Activated T-cell treated with anti-CD3 and anti-CD28 coated beads for 1 hour (primary cell): ENCODE measurements at places on chromosomes 16 and 17.

- DNase-seq, result no peak
Measured at GRCh38 chr17:22202702-22203101, 510.4 kb downstream of the KCNJ18 start.

GRCh38 chr17:55582897-55583296 is 71.6 kb upstream of the SMIM36 start:
- no peak for DNase-seq

DNA sequence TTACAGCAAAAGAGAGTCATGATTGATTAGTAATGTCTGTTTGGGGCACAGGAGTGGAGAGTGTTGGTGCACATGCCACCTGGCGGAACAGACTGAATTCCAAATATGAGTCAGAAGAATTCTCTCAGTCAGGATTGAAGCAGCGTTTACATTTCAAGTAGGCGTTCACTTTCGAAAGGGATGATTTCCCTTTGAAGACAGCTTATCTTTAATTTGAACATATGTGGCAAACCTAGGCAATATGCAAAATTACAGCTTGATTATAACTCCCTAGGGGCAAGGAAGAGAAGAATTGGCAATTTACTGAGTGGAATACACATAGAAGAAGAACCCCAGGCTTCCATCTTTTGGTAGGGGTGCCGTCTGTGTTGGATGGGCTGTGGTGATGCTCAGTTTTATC is 235.8 kb downstream of the HAPSTR1 start:
- no peak for DNase-seq

- no peak for DNase-seq
Measured at GRCh38 chr17:62778990-62779681, 29.0 kb downstream of the MARCHF10 start.

DNA sequence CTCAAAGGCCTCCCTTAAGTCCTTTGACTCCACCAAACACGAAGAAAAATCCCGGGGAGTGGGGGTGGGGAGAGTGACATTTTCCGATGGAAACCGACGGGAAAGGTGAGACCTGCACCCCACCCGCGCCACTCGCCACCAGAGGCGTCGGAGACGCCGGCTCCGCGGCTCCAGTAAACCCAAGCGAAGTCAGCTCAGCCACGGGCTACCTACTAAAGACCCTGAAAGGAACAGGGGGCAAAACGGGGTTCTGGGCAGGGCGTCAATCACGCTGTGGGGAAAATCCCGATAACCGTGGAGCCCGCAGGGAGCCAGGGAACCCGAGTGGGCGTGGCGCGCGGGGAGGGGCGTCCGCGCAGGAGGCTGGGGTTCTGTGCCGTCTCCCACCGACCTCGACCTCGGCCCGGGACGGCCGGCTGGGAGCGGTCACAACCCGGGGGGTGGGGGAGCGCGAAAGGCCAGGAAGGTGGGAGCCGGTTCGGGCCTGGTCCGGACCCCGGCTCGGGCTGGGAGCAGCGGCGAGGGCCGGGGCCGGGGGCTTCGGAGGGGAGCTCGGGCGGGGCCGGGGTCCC is 565 bp downstream of the WDR45B start:
- DNase-seq, result peak; percentile 36

DNA sequence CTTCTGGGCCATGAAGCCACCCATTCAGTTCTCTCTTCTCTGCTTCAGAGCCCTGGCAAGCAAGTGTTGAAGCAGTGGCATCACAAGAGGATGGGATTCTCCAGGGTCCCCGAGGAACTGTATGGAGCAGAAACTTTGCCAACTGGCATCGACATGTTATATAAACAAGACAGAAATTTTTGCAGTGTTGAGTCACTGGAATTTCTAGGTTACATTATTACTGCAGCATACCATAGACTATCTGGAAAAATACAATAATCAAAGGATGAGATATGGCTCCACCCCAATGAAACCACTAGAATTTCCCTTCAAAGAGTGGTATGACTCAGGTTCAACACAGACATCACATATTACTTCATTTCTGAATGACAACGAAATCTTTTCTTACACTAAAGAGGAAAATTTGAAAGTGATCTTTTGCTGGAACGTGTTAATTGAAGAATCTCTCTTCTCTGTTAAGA is 343.0 kb upstream of the DYNLRB2 start:
- DNase-seq, result no peak

GRCh38 chr16:63200940-63201339 is 1164.7 kb upstream of the CDH8 start:
- DNase-seq, result no peak

GRCh38 chr17:32899236-32900013 is 22.5 kb upstream of the MYO1D start:
- no peak for DNase-seq

DNA sequence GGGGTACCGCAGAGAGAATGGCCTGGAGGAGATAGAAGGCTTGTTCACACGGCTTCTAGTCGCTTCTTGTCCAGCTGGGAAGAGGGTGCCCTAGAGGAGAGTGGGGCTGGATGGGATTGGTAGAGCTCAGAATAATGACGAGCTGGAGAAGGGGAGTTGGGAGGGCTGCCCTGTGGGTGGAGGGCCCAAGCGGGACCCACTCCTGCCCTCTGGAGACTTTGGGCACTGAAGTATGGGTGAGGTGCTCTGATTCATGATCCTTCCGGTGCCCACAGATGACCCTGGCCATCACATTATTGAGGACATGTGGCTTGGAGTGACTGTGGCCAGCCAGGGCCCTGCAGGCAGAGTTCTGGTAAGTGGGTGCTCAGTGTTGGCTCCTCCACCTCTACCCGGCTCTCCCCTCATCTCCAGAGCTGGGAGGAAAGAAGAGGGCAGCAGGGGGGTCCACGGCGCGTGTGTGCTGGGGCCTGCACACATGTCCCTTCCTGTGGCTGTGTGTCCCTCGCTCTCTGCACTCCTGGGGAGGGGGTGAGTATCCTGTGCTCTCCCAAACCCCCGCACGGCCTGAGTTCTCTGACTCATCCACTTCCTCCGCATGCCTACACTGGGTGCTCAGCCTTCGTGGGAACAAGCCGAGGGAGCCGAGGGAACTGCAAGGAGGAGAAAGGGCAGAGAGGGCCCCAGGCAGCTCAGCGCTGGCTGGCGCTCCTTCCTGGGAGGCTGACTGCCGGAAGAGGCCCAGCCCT is 8.5 kb downstream of the ITGA3 start:
- no peak for DNase-seq

DNA sequence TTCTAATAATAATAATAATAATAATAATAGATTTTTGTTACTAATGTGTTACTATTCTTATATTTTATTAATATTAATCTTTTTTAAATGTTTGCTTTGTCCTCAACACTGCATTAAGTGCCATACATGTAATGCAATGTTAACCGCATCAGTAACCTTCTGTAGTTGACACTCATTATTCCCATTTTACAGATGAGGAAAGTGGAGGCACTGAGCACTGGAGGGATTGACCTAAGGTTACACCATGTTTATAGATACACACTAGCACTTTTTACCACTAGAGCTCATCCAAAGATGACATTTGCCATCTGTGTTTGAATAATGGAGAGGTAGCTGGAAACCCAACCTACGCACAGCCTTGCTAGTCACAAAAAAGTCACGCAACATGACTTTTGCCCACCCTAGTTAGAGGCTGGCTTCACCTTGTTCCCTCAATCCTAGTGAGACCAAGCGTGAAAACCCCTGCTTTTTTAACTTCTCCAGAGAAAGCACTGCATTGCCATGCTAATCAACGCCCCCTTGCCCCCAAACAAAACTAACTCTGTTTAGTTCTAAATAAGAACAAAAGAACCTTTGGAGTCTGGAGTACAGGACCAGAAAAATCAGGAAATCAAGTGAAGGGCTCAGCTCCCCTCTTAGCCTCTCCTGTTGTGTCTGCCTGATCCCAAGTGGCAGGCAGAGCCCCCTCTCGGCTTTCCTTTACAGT is 2.3 kb downstream of the ARSG start:
- DNase-seq, result no peak

- no peak for DNase-seq
Measured at GRCh38 chr17:27518545-27519521, 62.6 kb downstream of the KSR1 start.

DNA sequence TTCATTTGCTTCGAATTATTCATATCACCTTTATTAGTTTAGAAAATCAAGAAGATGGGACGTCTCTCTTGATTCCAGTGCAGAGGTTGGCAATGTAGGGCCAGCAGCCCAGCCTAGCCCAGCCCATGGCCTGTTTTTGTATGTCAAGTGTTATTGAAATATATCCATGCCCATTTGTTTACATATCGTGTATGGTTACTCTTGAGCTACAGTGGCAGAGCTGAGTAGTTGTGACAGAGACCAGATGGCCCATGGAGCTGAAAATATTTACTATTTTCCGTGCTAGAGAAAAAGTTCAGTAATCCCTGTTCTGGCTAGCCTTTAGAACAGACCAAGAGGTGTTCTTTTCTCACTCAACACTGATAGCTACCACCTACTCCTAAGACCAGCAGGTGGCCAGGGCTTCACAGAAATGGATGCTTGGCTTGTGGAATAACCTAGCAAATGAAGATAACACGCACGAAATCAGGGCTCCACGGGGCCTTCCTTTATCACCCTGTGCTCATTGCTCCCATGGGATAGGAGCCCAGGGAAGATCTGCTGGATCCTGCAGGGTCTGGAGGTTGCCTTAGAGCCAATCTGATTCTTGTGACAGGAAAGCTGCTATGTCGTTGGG is 123.2 kb upstream of the ANKFN1 start:
- no peak for DNase-seq

DNA sequence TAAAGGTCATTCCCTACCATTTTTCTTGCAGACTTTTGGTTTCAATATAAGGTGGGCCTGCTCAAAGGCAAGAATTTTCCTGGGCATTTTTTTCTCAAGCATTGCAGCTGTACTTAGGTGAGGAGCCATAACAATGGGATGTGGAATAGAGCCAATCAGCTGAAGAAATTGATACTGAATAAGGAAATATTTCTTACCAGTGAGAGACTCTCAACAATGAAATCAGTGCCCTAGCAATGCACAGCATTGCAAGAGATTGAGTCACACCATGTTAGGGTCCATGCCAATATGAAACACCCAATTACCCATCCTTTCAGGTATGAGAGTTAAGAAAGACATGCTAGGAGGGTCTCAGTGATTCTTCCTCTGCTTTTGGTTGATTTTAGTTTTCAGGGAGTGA is 237.6 kb downstream of the SOX9 start:
- no peak for DNase-seq

- no peak for DNase-seq
Measured at GRCh38 chr16:83989300-83989699, 21.3 kb downstream of the NECAB2 start.

DNA sequence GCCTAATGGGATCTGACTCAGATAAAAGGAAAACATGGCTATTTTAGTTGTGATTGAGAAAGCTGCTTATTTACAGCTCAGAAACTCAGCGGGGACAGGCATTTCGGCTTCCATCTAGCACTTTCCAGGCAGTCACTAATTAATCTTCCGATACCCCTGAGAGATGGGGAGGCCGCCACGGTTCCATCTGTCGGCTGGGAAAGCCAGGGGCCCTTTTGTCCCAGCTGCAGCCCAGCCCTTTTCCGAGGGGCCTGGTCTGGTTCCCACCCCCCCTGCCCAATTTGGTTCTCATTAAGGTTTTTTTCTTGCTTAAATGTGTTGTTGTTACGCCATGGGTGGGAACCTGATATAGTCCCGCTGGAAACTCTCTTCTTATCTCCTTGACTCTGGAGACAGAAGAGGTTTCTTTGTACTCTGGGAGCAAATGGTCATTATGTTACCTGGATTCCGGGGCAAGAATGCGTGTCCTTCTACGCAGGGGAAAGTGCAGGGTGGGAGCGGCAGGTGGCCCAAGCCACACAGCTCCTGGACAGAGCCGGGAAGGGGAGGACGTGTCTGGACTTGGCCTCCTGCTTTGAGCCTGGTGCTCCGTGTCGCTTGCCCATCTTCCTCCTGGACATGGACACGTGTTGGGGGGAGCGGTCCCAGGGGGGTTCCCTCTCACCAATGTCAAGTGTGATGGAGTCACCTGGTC is 50.9 kb upstream of the GSE1 start:
- DNase-seq, result no peak

- DNase-seq, result no peak
Measured at GRCh38 chr17:70338946-70339354, 169.6 kb downstream of the KCNJ2 start.

GRCh38 chr17:80311216-80311827 is 50.7 kb downstream of the RNF213 start:
- no peak for DNase-seq

- no peak for DNase-seq
Measured at GRCh38 chr17:60960398-60961065, 282.9 kb downstream of the BCAS3 start.

DNA sequence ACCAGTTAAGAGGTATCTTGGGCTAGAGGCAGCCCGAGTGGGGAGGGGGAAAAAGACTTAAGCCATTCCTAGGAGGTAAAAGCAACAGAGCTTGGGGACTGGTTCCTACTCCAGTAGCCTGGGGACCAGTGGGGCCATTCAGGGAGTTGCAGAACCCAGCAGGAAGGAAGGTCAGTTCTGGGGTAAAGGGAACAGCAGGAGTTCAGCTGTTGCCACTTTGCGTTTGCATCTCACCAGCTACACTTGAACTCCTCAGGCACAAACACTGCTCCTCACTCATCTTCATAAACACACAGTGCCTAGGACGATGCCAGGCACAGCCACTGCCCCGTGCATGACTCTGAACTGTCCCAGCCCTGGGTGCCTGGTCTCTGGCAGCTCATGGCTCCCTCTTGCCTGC is 4.0 kb downstream of the HAP1 start:
- DNase-seq, result no peak

GRCh38 chr16:46908540-46909372 is 24.6 kb downstream of the GPT2 start:
- peak; percentile 59 for DNase-seq

DNA sequence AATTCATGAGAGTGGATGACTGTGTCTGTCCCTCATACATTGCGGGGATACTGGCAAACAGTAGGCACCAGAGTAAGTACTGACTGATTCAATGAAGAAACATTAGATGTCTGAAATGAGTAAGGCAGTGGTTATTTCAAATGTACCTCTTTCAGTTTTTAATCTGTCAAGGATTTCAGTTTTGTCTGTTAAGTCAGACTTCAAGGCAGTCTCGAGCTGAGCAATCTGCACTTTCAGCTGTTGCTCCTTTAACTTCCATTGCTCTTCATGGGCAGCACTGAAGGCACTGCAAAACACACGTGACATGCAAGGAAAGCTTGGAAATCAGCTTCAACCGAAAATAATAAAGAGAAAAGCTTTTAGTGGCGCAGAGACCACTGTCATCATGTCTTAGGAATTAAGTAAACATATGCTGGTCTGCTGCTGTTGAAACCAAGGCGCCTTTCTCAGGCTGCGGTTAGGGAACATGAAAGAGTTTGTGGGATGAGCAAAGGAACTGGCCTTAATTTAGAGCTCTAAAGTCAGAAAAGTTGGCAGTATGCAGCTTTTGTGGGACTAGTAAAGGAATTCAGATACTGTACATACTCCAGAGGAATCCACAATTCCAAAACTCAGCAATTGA is 38.8 kb downstream of the RPGRIP1L start:
- no peak for DNase-seq
